ENCODE measurements at places on chromosomes 6 and 20. TPM values are rescaled to one million over a fixed set of nuclear protein-coding genes. Genes with fewer than 3 reads are reported as not detected.

Gene TRAPPC3L
- total RNA-seq = under 0.01 TPM

Gene DZANK1
- total RNA-seq = 0.38 TPM

Gene BEND6
- under 0.01 TPM for total RNA-seq

Gene OR2H2
- not detected for total RNA-seq

Gene FAM83C
- total RNA-seq = not detected

Gene DEFB123
- total RNA-seq = not detected

Gene SPATS1
- not detected for total RNA-seq

Gene RAMACL
- 3.4 TPM for total RNA-seq

Gene RSPH4A
- total RNA-seq = 0.89 TPM

Gene PRR18
- not detected for total RNA-seq

Gene GTSF1L
- not detected for total RNA-seq

Gene HLA-DOB
- total RNA-seq = under 0.01 TPM

Gene ATP6V1G2
- total RNA-seq = 0.13 TPM

Gene SAPCD1
- 2.0 TPM for total RNA-seq

Gene TULP4
- total RNA-seq = 67.3 TPM

Gene SMOC2
- total RNA-seq = not detected

Gene TXLNB
- total RNA-seq = 0.51 TPM

Gene PGM3
- total RNA-seq = 77.8 TPM

Gene SLC26A8
- total RNA-seq = not detected

Gene INSM1
- total RNA-seq = not detected

Gene TFB1M
- 10.2 TPM for total RNA-seq

Gene ADAM33
- under 0.01 TPM for total RNA-seq

Gene GSS
- 63.9 TPM for total RNA-seq

Gene C6orf15
- not detected for total RNA-seq

Gene CAGE1
- total RNA-seq = 0.13 TPM

Gene TGM2
- total RNA-seq = 408 TPM

Gene GNMT
- 0.13 TPM for total RNA-seq

Gene CCDC170
- under 0.01 TPM for total RNA-seq

Gene MATN4
- under 0.01 TPM for total RNA-seq

Gene ADGRB3
- total RNA-seq = not detected

Gene TAGAP
- under 0.01 TPM for total RNA-seq

Gene PRICKLE4
- 6.4 TPM for total RNA-seq

Gene STMND1
- total RNA-seq = not detected

Gene CCR6
- not detected for total RNA-seq

Gene DSN1
- total RNA-seq = 16.4 TPM

Gene DTNBP1
- 9.4 TPM for total RNA-seq

Gene OCSTAMP
- total RNA-seq = not detected

Gene SPTLC3
- total RNA-seq = 0.63 TPM

Gene ENPP3
- 0.51 TPM for total RNA-seq

Gene EFCAB8
- under 0.01 TPM for total RNA-seq

All from dermis microvascular lymphatic vessel endothelial cell (primary cell).